NCI-H460 (cell line): ENCODE measurements at places on chromosomes 6 and 20. TPM values are rescaled to one million over a fixed set of nuclear protein-coding genes. Genes with fewer than 3 reads are reported as not detected.

DNA sequence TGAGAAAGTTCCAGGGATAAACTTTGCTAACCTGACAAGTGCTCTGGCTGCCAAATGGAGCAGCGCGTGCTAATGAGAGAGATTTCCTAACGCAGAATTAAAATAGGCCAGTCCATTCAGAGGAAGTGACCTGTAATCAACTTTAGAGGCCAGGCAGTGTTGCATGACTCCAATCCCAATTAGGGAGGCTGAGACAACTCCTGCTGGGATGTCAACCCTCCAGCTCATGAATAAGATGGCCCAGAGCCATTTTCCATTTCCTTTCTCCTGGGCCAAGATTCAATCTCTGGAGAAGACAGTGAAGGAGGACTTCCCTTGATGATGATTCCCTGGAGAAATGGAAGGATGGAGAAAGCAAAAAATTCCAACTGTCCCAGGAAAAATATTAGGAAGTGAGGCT, 241.5 kb upstream of the RNF24 start:
- no peak for DNase-seq

GRCh38 chr6:133300896-133301295, 59.7 kb downstream of the EYA4 start:
- DNase-seq = no peak

The ZNF337 gene
- total RNA-seq = 14.4 and 17.0 TPM in 2 replicates

The NPEPL1 gene
- 17.7 and 20.9 TPM in 2 replicates for total RNA-seq

DNA sequence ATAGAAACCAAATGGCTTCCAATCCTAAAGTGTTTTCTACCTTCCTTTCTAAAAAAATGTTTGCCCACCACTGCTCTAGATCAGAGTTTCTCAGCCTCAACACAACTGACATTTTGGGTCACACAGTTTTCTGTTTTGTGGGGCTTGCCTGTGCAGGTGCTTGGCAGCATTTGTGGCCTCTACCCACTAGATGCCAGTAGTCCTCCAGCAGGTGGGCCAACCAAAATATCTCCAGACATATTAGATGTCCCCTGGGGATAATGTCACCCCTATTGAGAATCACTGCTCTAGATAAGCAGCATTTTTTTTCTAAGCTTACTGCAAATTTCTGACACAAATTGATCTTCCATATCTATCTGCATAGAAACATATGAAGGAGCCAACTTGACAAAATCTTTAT, 26.3 kb upstream of the EPM2A start:
- DNase-seq = no peak

- no peak for DNase-seq
Measured at GRCh38 chr20:8946036-8946940, 122.6 kb upstream of the PLCB4 start.

DNA sequence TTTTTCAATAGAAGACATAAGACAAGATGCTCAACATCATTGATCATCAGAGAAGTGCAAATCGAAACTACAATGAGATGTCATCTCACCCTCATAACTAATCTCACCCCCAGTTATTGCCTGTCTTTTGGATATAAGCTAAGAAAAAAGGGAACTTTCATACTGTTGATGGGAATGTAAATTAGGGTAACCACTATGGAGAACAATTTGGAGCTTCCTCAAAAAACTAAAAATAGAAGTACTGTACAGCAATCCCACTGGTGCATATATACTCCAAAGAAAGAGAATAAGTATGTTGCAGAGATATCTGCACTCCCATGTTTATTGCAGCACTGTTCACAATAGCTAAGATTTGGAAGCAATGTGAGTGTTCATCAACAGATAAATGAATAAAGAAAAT, 26.4 kb upstream of the PHF3 start:
- no peak for DNase-seq

The FYN gene
- 1.1 and 3.7 TPM in 2 replicates for total RNA-seq

GRCh38 chr20:15927893-15928650, 645.2 kb downstream of the KIF16B start:
- no peak for DNase-seq

DNA sequence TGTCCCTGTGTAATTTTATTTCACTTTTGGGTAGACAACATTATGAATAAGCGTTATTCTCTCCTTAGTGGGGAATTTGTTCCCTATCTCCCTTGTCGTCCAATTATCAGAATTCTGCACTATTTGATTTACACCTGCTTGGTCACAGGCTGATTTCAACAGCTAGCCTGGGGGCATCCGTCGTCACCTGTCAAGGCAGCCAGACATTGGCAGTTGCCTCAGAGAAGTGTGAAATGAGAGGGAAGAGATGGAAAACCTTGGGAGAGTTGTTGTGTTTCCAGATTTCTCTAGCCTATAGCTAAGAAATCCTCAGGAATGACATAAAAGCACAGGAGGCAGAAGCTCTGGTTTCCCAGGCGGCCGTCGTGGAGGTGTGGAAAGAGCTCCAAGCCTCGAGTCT, 891 bp upstream of the GHRH start:
- no peak for DNase-seq

The LRRC73 gene
- 0.25 and 0.26 TPM in 2 replicates for total RNA-seq

- DNase-seq = no peak
Measured at GRCh38 chr6:132763269-132763668, 5.6 kb upstream of the VNN2 start.

- no peak for DNase-seq
Measured at GRCh38 chr6:131555992-131556391, 17.0 kb upstream of the ARG1 start.

DNA sequence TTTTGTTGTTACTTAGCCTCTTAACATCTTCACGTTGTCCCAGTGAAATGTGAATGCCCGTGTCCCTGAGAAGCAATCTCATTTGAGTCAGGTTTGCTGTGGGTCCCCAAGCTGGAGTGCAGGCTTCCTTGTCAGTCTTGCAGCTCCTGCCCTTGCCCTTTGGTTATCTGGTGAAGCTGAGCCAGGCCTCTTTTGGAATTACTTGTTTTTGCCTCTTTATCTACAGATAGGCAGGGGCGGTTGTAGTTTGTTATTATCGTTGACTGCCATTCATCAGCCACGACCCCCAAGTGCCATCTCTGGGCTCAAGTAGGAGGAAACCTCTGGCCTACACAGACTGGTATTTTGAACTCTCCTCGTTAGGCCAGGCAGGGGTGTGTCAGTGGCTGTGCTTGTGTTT, 2.2 kb downstream of the TMEM14C start:
- DNase-seq = no peak

GRCh38 chr6:154471609-154472362, 38.7 kb downstream of the CNKSR3 start:
- no peak for DNase-seq

The ATP6V1G2 gene
- 0.23 and 0.27 TPM in 2 replicates for total RNA-seq

DNA sequence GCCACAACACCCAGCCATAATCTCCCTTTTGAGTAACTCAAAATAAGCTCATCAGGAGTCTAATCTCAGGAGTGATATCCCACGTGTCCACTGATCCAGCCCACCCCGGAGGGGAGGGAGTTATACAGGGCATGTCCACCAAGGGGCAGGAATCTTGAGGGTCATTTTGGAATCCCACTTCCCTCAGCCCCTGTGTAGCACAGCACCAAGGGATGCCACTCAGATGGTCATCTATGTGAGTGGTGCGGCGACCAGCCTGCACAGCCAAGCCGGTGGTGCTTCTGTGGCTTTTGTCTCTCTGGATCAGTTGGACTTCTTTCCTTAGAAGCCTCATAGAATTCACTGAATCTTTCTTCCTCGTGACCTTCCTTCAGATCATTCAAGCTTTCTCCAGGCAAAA, 11.0 kb upstream of the BCAS4 start:
- no peak for DNase-seq

GRCh38 chr20:38581830-38582358, 897 bp downstream of the ADIG start:
- no peak for DNase-seq

DNA sequence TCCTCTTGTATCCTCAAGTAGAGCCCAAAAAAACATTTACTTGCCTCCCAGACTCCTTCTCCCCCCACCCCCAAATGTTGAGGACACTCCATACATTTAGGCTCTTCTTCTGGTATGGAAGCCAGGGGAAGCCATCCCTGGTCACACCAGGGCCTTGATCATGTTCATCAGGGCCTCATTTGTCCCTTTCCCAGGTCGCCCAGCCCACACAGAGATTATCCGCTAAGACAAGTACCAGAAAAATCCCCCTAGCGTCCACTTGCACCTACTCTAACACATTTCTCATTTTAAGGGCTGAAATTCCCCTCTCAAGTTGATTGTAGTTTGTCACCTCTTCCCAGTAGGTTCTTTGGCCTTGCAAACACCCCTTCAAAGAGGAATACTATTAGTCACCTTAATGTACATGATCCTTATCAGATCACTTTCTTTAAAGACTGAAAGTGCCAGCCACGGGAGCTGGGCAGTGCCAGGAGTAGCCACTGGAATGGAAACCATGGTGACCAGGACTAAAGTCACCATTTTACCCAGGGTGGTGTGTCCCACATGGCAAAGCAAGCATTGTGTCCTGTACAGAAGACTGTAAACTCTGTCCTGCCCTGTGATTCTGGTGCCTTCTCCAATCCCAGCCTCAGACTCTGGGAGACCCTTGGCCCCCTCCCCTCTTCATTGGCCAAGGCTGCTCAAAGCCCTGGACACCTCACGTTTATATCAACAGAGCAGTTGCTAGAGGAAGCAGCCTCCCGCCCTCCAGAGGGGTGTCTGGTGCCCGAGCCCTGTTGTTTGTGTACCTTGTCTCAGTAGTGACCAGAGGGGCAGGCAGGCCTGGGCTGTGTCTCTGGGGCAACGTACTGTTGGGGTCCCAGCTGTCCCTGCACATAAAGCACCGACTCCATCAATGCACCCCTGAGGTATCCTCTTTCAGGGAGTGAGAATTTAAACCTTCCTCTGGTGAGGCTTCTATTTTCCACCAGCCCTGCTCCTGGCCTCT, 5.0 kb upstream of the APOBEC2 start:
- no peak for DNase-seq

DNA sequence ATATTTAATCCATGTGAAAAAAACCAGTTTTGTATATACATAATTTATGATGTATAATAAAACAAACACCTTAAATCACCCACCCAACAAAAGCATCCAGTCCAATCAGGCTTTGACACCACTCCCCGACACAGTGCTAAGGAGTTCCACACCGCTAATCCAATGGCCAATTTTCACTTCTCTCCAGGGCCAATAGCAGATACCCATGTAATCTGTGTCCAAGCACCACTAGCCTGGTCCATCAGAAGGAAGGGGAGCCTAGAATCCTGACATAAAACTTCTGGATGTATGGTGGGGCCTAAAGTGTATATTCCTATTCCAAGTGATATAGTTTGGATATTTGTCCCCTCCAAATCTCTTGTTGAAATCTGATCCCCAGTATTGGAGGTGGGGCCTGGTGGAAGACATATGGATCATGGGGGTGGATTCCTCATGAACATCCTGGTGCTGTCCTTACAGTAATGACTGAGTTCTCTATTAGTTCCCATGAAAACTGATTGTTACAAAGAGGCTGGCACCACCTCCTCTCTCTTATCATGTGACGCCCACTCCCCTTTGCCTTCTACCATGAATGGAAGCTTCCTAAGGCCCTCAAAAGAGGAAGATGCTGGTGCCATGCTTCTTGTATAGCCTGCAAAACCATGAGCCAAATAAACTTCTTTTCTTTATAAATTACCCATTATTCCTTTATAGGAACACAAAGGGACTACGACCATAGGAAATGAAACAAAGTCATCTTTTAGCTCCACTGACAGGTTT, 20.8 kb downstream of the RALGAPA2 start:
- no peak for DNase-seq

The STX11 gene
- total RNA-seq = 8.1 and 9.0 TPM in 2 replicates
